LHCN-M2 (cell line): ENCODE measurements at places on chromosomes 4 and X. TPM values are rescaled to one million over a fixed set of nuclear protein-coding genes. Genes with fewer than 3 reads are reported as not detected.

DNA sequence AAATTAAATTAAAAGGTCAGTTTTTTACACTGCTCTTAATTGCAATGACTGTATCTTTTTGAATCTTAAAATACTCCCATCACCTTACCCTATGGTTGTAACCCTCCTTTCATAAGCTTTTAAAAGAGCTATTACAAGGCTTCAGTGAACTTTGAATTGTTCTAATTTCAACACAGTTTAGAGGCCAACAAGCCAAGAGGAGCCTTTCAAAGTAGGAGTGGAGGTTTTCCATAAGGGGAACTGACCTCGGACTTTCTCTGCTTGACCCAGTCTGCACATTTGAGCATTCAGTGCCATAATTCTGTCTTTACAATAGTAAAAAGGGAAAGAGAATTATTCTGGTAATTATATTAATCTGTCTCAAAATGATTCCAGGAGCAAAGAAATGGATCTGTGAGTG, 98.9 kb downstream of the PARM1 start:
- DNase-seq: no peak

DNA sequence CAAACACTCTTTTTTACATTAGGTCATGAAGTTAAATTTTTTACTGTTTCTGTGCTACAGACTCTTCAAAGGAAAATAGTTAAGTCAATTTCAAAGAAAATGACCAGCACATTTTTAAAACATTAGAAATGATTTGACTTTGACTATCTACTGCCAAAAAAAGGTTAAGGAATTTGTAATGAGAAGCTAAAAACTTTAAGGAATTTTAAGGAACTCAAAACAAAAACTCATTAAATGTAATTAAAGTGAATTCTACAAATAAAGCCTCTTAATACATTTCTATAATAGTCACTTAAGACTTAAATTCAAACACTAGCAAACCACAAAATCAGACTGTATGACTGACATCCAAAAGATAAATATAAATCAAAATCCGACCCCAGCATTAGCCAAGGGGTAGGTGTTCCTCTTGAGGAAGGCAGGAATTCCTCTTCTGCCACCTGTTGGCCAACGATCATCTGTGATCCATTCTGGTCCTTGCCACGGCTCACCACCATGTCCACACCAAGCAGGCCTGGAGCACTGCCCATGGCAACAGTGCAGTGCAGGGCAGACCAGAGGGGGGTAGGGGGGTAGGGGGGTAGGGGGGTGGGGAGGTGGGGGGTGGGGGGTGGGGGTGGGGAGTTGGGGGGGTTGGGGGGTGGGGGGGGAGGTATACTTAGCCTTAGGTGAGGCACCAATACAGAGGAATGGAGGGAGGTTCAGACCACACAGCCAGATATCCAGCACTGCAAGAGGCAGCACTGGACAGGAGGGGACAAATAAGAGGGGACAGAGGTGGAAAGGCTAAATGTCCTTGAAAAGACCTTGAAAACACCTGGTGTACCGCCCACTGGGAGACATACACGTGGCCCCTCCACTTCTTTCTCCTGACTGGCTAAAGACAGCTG, 287.4 kb downstream of the CHIC1 start:
- peak; percentile 23 for DNase-seq

GRCh38 chr4:119113033-119113655, 22.5 kb upstream of the MYOZ2 start:
- peak; percentile 94 for DNase-seq

DNA sequence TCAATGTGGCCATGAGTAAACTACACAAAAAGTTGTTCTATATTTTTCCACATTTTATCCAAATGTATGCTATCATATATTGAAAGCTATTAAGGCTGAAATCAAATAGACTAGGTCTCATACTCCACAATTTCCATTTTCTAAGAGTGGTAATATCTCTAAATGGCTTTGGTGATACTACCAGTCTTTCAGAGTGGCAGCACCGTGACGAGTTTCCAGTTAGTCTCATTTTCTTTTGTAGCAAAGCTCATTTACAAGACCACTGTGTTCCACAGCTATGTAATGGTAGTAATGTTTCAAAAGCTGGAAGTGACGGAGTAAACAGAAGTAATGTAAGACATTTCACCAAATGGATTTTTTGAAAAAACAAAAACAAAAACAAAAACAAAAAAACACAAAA, 228.2 kb downstream of the PPP3CA start:
- no peak for DNase-seq

DNA sequence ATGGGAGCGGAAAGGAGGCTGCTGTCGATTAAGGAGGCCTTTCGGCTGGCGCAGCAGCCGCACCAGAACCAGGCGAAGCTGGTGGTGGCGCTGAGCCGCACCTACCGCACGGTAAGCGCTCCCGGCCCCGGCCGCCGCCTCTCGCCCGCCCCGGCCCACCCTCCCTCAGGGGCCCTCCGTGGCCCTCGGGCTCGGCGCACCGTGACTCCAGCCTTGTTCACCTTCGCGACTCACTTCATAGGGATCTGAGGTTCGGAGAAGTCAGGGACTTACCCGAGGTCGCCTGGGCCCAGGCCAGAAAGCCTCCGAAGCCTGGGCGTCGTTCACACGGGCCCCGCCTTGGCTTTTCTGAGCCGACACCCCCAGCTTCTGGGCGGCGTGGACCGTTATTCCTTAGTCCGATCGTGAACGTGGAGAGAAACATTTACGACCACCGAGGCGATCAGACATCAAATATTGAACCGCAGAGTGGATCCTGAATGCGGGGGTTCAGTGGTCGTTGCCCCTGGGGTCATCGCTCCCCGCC, 362 bp downstream of the NCAPG start:
- peak; percentile 27 for DNase-seq

DNA sequence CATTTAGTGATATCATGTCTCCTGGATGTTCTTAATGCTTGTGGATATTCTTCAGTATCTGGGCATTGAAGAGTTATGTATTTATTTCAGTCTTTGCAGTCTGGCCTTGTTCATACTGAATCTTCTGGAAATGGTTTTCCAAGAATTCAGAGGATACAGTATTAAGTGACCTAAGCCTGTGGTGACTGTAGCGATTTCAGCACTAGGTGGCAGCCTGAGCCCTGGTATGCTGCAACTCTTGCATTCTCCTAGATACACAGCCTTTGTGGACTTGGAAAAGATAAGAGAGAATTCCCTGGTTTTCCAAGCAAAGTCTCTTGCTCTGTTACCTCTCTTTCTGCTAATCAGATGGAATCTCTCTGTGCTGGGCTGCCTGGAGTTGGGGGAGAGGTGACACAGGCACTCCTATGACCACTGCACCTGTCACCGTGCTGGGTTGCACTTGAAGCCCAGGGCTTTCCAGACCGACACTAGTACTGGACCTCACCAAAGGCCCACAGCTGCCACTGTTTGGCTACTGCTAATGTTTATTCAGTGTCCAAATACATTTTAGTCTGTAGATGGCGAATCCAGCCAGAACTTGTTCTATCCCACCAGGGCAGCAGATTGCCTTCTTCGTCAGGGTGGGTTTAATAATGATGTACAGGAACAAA, 19.3 kb upstream of the SPIN2A start:
- peak; percentile 31 for DNase-seq

GRCh38 chr4:15232366-15233263, 195.2 kb upstream of the C1QTNF7 start:
- peak; percentile 54 for DNase-seq

DNA sequence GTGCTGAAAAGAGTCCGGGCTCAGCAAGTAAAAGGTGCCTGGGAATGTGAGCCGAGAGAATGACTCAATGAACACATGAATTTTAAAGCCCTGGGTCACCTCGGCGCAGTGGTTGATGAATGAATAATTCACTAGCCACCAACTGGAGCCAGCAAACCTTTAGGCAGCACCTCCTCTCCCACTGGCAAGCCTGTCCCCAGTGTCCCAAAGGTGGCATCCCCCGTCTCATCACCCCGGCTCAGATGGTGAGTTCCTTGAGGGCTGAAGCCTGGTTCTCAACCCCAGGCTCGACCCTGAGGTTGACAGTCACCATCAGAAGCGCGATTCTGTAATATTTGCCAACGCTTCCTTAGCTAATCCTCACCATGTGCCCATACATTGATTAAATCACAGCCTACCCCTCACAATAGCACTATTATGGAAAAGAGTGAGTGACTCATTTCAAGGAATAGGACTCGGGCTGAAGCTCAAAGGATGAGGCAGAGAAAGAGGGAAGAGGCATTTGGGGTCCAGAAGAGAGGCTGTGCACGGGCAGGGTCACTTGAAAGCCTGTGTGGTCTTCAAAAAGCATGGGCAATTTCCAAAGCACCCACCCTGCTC, 2.7 kb upstream of the CCNQ start:
- no peak for DNase-seq

GRCh38 chrX:132664273-132664672, 175.4 kb upstream of the MBNL3 start:
- DNase-seq: no peak

DNA sequence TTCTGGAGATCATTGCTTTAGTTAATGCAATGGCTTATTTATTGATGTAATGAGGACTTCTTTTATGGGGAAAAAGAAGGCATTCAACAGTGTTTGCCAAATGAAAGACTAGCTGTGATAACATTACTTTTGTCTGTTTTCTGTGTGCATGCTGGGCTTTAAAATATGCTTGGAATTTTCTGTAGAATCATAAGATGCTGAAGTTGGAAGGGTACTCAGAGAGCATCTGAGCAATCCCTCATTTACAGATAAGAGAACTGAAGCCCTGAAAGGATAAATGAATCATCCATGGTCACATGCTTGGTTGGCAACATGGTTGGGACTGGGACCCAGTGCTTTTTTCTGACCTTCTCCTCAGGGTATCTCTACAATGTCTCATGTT, 31.4 kb upstream of the PITX2 start:
- no peak for DNase-seq

DNA sequence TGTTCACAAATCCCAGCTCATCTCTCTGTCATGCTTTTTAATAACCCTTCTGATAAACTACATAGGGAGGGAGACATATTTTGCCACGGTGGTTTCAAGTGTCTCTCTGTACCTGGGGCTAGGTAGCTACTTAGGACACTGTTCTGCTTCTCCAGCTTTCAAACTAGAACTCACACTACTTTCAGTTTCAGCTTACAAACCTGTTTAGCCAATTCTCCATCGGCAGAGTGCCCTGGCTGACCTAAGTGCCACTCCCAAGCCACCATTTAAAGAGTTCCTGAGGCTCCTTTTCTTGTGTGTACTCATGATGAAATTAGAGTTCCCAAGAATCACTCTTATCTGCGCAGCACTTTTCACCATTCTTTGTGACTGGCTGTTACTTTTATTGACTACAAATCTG, 899.2 kb downstream of the FAT4 start:
- no peak for DNase-seq

The NUP62CL gene
- total RNA-seq: not detected in 2 replicates

The CLTRN gene
- total RNA-seq: not detected in 2 replicates

The LGI2 gene
- not detected in 2 replicates for total RNA-seq

The ALG13 gene
- total RNA-seq: 32.5 and 49.4 TPM in 2 replicates

The EPHA5 gene
- 1.1 and 2.3 TPM in 2 replicates for total RNA-seq

The RAP1GDS1 gene
- total RNA-seq: 113 and 116 TPM in 2 replicates
